ENCODE measurements at places on chromosomes 1 and 21.

DNA sequence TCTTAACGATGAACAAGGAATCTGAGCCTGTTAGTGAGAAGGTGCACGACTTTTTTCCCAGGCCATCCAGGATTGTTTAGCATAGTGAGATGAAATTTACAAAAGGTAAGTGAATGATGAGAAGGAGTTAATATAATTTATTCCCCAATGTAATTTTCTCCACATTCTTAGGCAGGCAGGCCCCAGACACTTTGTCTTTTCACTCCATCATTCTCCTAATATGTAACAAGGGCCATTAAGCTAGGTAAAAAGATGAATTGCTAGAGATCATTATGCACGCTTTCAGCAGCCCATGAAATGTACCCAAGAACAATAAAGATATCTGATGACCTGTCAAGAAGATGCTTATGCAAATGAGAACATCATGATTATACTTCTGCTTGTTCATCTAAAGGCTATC is 24.1 kb downstream of the NIBAN1 start:
- no peak for DNase-seq

- no peak for DNase-seq
These were observed 15.1 kb upstream of the B3GALT5 start for GRCh38 chr21:39597595-39597994.

DNA sequence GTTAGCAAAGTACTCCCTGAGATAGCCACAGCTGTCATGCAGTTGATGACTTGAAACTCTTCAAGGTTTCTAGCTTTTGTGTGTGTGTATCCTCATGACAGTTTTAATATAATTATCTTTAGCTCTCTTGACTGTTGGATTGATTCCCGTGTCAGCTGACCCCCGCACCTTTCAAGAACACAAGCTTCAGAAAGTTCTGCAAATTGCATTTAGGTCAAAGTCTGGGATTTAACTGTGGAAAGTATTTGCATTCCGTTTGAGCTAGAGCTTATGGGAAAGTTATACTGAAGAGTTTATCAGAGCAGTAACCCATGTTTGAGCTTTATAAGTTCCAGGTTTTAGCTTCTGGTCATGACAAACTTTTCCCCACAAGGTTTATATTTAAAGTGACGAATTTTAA is 380.1 kb upstream of the CHRM3 start:
- no peak for DNase-seq

DNA sequence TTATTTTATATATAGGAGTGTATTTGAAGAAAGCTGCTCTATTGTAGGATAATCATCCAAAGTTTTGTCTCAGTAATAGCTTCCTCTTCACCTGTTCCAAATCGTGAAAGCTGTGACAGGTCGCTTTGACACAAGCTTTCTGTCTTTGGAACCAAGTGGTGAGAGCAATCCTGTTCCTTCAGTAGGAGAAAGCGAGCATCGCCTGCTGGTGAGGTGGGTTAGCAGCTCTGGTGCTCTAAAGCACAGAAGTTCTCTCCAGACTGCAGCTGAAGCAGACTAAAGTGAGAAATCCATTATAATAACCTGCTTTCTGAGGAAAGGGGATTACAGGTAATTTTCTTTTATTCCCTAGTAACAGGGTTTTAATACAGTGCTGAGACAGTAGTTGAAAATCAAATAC is 803.8 kb downstream of the ADGRL2 start:
- no peak for DNase-seq
